ENCODE measurements at places on chromosomes 12 and 14.

DNA sequence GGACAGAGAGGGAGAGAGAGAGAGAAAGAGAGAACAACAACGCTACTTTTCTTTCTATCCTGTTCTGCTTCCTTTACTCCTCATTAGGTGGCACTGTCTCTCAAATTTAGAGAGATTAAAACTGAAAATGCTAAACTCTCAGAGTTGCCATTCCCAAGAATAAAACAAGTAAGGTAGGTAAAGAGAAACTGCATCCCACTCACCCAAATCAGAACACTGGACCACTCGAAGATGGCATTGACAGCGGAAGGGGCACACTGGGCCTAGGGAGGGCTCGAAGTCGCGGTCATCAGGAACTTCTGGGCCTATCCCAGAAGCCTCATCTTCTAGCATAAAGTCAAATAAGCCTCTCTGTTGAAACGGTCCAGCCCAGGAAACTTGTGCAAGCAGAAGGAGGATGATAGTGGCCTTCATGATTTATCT is 4.5 kb downstream of the DCN start:
- DNase-seq, result no peak

GRCh38 chr12:51389302-51389999 is 1.8 kb downstream of the GALNT6 start:
- DNase-seq, result no peak

DNA sequence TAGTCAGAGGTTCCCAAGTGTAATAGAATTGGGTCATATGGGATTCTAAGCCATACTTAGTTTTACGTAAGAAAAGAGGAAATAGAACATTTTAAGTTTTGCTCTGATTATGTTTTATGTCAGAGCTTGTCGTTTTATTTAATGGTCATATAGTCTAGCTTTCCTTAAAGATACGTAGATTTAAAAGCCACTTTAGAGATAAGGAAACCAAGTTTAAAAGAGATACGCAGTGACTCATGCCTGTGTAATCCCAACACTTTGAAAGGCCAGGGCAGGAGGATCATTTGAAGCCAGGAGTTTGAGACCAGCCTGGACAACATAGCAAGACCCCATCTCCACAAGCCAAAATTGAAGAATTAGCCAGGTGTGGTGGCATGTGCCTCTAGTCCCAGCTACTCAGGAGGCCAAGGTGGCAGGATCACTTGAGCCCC is 19.5 kb downstream of the MAPK1IP1L start:
- no peak for DNase-seq

- no peak for DNase-seq
Measured at GRCh38 chr12:87290505-87290904, 738.7 kb downstream of the C12orf50 start.

- no peak for DNase-seq
Measured at GRCh38 chr12:48043771-48044170, 39.5 kb upstream of the COL2A1 start.

GRCh38 chr12:25155022-25155576 is 39.9 kb downstream of the DNAI7 start:
- DNase-seq, result no peak

DNA sequence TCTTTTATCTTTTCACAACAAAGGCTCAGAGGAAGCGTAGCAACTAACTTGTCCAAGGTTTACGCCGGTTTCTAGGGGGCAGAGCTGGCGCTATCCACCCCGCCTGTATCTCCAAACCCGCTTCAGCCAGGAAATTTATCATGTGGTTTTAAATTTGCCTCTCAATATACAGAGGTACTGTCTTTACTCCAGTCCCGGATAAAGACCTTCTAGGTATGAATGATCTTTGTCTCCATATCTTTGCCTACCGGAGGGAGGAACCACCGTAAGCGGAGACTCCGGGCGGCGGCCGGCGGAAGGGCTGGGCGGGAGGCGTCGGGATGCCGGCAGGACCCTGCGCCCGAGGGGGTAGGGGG is 693 bp upstream of the RIMKLB start:
- no peak for DNase-seq

GRCh38 chr14:23629832-23630396 is 6.2 kb upstream of the DHRS2 start:
- no peak for DNase-seq

GRCh38 chr12:119229837-119230236 is 51.1 kb downstream of the HSPB8 start:
- DNase-seq, result no peak

DNA sequence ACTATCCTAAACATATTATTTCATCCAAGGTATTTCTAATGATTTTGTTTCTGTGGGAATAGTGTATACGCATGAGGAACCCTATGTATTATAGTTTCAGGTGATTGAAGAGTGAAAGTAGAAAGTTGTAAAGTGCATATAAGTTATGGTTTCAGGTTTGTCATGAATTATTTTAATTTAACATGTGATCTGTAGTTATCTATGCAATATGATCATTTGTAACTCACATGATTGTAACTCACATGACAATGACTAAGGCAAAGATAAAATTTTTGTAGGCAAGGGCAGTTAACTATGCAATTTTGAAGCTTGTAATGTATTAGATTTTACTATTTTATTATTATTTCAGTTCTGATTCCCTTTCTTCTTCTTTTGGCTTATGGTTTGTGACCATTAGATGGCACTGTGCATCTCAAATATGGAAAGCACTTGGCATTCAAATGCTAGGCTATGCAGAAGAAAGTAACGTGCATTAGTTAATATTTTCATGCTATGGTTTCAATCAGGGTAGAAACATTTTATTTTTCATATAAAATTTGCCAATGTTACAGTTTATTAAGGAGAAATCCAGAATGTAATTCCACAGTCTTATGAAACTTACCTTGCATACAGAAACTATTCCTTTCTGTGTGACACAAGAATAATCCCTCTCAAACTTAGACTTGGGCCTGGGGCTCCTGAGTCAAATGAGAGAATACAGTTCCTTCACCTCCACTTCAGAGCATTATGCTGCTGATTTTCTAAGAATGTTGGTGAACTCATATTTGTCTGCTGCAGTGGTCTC is 15.8 kb upstream of the TMEM30B start:
- no peak for DNase-seq

DNA sequence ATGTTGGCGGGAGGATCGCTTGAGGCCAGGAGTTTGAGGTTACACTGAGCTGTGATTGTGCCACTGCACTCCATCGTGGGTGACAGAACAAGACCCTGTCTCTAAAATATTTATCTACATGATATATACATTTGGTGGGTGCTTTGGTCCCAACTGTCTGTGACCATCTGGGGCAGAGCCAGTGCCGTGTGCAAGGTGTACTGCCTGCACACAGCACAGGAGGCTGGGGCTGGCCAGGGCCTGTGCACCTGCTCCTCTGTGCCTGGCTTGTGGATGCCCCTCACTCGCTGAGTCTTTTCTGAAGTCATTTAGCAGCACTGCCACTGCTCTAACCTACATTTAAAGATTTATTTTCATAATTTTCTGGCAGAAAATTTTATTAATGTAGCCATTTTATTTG is 58.7 kb downstream of the TRAF3 start:
- DNase-seq, result no peak

GRCh38 chr12:104165801-104166200 is 27.8 kb upstream of the NFYB start:
- no peak for DNase-seq

DNA sequence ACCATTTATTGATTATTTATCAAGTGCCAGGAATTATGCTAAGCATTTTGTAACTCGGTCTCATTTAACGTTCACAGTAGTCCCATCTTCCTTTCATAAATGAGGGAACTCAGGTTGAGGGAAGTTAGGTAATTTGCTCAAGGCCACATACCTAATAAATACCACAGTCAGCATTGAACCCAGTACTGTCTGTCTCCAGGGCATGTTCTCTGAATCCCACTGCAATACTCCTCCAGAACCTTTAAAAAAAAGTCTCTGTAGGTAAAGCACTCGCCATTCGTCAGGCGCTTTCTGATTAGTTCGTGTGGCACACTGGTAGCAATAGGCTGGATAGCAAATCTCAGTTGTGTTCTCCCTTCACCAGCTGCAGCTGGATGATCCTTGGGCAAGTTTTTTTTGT is 14.3 kb downstream of the SLC17A8 start:
- DNase-seq, result no peak

DNA sequence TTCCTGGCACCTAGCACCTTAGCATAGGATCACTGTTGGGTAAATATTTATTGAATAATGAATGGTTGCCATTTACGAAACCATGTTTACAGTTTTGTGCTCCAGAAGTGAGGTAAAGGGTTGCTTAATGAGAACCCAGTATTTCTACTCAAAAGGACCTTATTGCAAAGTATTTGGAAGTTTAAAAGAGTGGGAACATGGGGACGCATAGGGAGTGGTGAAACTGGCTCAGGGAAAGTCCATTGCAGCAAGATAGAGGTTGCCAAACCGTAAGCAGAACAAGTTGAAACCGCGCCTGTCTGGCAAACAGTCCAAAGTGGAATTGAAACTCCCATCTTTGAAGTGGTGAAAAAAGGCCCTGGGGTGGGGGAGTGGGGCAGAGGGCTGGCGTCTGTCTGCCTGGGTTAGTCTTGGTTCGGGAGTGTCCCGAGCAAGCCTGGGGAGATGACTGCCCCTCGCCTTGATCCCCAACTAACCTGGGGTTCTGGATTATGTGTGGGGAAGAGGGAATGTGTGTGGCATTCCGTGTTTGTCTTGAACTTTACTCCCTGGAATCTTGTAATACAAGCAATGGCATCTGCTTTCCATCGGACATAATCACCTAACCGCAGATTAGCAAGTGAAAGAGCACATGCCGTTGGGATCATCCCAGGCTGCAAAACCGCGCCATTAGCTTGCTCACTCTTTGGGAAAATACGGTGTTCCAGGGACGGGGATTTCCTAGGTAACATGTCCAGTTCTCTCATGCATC is 7.2 kb downstream of the ALDH2 start:
- DNase-seq, result no peak

All from cerebellar nuclear complex (tissue), 1 donor.